Iris pigment epithelial cell (primary cell): ENCODE measurements at places on chromosomes 12 and 14.

- no peak for DNase-seq
These were observed 9.2 kb downstream of the EGLN3 start for GRCh38 chr14:33941718-33942117.

DNA sequence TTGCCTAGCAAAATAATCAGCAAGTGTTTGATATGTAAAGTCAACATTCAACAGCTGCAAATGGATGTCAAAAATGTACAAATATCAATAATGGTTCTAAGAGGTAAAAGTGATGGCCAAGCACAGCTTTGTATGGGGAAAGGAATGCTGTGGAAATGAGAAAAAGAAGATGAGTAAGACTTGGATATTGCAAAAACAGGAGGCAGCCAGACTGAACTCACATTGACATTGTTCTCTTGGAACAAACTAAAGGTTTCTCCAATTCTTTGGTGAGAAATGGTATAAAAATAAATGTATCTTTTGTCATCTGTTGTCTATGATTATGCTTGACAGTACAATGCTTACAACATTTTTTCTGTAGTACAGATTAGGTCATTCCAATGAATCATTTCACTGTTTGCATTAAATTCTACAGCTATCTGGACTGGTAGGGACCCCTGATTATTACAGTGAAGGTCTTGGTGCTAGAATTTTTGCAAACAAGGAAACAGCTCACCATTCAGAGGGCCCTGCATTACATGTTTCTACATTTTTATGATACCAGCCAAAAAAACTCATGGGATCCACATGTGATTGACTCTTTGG, 465.7 kb downstream of the NOVA1 start:
- DNase-seq, result peak; percentile 75

- peak; percentile 61 for DNase-seq
These were observed 64.5 kb upstream of the MANSC4 start for GRCh38 chr12:27844366-27845090.

DNA sequence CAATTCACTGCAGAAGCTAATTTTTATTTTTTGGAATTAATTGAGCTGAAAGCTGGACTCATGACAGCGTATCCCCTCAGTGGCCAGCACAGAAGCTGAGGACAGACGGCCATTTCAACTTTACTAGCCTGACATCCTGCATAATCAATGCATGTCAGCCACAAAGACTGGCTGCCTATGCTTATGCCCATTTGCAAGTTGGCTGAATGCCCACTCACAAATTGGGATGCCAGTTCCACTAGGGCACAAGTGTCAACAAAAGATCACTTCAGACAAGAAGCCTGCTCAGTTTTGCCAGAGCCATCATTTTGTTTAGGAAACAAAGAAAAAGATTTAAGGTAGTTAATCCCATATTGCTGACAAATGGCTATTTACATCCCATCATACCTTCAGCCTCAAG, 417.6 kb downstream of the NOVA1 start:
- DNase-seq, result no peak

DNA sequence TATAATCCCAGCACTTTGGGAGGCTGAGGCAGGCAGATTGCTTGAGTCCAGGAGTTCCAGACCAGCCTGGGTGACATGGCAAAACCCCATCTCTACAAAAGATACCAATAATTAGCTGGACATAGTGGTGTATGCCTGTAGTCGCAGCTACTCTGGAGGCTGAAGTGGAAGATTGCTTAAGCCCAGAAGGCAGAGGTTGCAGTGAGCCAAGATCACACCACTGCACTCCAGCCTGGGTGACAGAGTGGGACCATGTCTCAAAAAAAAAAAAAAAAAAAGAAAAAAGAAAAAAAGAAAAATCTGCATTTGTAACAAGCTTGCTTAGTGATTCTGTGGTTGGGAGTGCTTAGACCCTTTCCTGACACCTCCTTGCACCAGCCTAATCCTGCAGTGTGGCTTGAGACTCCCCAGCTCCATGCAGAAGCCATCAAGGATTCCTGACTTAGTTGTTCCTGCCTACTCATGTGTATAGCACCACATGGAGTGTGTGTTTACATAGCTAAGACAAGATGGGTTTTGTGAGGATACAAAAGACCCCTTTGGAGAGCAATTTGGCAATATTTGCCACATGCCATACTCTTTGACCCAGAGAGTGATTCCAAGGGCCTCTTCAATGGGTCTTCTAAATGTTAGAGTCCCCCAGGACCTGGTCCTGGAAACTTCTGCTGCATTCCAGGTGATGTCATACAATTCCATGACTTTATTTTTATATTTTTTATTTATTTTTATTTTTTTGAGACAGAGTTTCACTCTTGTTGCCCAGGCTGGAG, 5.1 kb upstream of the TMED10 start:
- DNase-seq, result no peak

DNA sequence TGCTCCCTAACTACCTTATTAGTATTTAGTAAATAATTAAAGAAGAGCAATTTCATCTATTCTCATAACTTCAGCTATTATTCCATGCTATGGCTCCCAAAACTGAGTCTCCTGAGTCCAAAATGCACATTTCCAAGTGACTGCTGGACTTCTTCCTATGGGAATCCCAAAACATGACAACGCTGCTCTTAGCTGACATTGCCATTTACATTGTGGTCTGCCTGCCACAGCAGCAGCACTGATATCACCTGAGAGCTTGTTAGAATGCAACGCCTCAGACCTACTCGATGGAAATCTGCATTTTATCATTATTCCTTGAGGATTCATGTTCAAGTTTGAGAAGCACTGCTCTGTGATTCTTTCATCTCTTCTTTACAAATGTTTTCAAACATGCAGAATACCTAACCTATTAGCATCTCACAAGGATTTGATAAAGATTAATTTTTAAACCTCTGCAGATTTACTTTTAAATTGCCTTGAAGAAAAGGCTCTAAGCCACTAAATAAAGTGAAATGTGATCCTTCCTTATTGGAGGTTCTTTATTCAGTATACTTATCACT, 77.7 kb downstream of the SEC23A start:
- no peak for DNase-seq

DNA sequence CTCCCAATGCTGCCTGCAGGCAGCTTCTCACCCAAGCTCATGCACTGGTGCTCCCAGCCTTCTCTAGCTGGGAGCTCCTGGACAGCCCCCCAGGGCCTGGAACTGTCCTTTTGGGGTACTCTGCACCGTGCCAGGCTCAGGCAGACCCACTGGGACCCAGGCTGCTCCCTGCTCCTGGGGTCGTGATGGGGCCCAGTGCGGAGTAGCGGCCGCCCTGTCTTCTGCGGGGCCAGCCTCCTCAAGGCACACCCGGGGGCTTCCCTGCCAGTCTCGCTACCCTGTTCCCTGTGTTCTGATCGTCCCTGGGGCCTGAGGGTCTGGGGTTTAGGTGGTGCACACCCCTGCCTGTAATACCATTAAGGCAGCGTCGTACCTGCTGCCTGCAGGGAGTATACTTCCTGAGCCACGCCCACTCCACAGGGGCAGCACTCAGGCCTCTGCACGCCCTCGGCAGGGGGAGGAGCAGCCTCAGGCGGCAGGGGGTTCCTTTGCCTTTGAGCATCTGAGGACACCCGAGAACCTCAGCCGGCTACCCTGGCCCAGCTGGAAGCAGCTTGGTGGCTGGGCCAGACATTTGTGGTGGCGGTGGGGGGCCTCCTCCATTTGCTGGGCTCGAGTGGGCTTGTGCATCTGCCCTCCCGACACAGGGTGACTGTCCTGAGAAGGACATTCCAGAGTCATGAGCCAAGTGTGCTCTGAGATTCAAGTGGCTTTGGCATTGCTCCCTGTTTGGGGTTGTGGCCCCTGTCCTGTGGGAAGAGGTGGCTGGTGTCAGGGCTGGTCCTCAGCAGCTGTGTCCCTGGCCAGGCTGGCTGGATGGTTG, 9.2 kb upstream of the CRIP2 start:
- no peak for DNase-seq
